MM.1S (cell line): ENCODE measurements at places on chromosomes 16 and 17.

GRCh38 chr17:34059423-34060220 lies 195.5 kb upstream of the CCL2 start:
- no peak for DNase-seq

- DNase-seq: no peak
Observed at GRCh38 chr17:79742951-79743476, 12.3 kb downstream of the ENPP7 start.

- DNase-seq: no peak
Observed at GRCh38 chr16:52755396-52755795, 208.5 kb upstream of the TOX3 start.

- DNase-seq: no peak
Observed at GRCh38 chr17:80956321-80957190, 35.1 kb upstream of the CHMP6 start.
